DMS 273 treated with DMSO at 0.1 percent for 48 hours (cell line): ENCODE measurements at places on chromosomes 2 and 18.

- no peak for DNase-seq
Observed at GRCh38 chr2:47194410-47194809, 39.3 kb upstream of the STPG4 start.

GRCh38 chr2:127159543-127159942 is 52.6 kb upstream of the BIN1 start:
- no peak for DNase-seq

GRCh38 chr18:13455960-13456481 is 237.5 kb downstream of the LDLRAD4 start:
- DNase-seq = no peak

DNA sequence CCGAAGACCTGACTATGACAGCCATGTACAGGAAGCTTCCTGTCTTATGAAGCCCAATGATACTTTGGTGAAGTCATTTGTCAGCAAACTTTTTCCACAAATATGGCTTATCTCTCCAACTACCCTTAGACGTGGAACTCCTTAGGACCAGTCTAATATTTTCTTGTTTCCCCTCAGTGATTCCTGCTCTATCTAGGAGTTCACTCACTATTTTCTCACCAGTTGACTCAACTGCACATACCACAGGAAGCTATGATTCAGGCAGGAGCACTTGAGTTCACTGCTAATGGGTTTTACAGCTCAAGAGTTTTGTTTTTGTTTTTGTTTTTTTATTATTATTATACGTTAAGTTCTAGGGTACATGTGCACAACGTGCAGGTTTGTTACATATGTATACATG is 109.3 kb downstream of the ANTXR1 start:
- no peak for DNase-seq

- no peak for DNase-seq
Observed at GRCh38 chr2:62654876-62655359, 50.6 kb upstream of the EHBP1 start.

- DNase-seq = no peak
Observed at GRCh38 chr2:20427931-20428526, 18.8 kb upstream of the RHOB start.

GRCh38 chr2:46239847-46240181 is 57.4 kb upstream of the EPAS1 start:
- no peak for DNase-seq

GRCh38 chr18:4035521-4035920 is 419.6 kb downstream of the DLGAP1 start:
- no peak for DNase-seq

DNA sequence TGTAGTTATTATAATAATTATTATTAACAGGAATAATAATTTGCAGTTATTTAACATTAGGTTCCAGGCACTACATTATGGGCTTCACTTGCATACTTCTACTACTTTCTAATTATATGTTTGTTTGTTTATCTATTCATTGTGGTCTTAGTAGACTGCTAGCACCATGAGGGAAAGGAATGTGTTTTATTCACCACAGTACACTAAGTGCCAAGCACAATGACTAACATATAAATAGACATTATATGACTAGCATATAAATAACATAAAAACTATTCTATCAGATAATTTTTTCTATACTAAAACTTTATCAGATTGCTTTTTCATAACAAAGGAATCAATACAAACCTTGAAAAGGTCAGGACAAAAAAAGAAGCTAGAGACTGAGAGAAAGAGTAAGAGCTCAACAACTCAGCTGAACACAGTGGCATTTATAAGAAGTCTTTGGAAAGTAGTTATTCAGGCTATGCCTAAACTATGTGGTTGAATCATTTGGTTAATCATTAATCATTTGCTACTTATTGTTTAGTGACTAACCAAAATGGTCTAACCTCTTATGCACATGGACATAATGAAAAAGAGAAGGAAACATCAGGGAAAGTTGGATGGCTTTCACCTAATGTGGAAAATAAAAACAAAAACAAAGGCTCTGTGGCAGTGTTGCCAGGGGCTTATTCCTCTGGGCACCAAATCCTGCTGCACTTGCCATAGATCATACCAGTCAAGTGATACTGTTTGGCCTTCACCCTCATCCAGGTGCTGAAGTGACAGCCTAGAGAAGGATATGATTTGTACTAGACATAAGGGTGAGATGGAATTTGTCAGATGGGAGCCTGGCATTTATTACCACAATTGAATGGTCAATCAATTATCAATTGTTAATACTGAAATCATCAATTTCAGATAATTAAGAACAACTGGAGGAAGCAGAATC is 174.9 kb downstream of the ETAA1 start:
- DNase-seq = no peak

DNA sequence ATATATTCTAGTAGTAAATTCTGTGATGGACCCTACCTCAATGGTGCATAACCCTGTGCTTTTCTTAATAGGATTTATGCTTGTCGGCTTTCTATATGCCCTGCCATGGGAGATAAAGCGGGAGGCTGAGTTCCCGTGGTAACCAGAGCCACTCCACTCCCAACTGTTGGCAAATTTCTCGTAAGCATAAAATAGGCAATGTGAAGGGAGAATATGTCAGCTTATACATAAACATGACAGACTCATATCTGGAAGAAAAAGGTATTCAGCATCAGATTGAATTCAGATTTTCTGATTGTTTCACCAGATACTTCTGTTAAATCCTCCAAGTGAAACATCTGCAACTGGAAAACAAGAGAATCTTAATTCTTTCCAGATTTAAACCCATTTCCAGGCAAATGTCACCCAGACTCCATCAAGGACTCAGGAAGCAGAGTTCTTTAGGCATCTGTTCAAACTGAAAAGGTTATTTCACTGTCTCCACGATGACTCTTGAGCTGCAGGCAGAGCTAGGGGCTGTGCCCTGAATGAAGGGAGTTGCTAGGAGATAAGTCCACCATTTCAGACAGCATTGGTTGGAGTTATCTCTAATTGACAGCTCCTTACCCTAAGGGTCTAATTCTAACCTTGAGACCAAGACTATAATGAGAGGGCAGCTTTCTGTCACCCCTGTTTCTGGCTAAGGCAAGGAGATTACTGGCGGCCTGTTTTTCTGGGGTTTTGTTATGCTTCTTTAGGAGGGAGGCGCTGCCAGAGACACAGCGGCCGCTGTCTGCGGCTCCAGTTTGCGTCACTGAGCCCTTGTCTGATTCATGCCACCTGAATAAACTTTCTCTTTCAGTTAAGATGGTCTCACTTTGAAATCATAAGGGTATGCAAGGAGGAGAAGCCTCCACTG is 381.3 kb downstream of the SOX11 start:
- no peak for DNase-seq

DNA sequence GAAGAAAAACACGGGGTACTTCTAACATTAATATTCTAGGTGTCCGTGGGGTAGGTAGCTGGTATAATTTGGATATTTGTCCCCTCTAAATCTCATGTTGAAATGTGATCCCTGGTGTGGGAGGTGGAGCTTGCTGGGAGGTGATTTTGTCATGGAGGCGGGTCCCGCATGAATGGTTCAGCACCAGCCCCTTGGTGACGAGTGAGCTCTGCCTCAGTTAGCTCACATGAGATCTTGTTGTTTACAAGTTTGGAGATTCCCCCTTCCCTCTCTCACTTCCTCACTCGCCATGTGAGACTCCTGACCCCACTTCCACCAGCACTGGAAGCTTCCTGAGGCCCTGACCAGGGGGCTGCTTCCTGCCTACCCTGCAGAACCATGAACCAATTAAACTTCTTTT is 35.4 kb upstream of the DNER start:
- no peak for DNase-seq

- no peak for DNase-seq
Observed at GRCh38 chr2:13227578-13227977, 510.8 kb downstream of the TRIB2 start.

DNA sequence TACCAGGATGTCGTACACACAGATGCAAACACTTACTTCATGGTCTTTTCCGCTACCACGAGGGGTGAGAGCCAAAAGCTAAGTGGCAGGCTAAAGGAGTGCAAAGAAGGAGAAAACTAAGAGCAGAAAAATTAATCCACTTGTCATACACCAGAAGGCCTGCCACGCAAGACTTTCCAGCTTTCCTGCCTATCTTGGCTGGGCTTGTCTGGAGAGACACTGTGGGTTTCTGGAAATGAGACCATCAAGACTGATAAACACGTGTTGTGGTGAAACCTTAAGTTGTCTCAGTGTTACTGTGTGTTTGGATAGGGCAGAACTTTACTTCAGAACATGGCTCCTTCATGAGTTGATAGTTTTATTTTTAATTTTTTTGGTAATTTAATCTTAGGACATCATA is 175.6 kb downstream of the FMNL2 start:
- DNase-seq = no peak

DNA sequence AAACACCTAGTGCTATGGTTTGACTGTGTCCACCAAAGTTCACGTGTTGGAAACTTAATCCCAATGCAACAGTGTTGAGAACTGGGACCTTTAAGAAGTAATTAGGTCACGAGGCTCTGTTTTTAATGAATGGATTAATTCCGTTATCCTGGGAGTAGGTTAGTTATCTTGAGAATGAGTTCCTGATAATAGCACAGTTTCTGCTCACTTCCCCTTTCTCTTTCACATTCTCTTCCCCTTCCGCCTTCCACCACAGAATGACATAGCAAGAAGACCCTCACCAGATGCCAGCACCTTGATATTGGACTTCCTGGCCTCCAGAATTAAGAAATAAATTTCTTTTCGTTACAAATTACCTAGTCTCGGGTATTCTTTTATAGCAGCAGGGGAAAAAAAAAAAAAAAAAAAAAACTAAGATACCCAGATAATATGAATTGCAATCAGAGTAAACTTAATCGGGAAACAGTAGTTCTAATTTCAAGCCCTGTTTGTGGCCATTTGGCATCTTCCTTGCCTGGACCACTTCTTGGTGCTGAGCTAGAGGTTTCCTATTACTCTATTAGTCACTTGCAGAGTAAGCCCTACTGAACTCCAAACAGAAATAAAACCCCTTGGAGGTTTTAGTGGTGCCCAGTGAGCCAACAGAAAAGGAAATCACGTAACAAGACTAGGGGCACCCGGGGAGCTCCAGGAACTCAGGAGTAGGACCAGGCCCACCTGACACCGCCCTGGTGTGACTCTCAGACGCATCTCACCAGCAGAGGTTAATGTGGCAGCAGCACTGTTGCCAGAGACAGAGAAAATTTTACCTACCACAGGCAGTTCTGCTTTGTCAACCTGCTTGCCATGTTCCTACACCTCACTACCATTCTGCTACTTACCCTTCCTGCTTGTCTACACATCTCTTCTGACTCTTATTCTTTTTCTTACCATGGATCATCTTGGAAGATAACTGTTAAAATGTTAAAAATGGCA is 147.6 kb upstream of the CAB39 start:
- no peak for DNase-seq

DNA sequence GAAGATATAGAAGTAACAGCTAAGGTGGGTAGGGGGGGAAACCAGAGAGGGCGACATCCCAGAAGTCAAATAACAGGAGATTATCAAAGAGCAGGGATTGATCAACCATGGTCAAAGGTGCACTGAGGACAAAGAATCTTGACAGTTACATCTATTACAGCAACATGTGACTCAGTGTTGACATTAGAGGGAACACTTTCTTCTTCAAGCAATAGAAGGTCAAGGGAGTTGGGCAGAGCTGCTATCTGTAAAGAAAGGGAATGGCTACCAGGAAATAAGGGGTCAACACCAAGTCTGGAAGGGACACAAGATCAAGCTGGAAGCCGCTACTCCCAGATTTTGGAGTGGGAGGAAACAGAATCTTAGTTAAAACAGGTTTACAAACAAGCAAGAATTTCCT is 611.0 kb downstream of the TSN start:
- DNase-seq = no peak

DNA sequence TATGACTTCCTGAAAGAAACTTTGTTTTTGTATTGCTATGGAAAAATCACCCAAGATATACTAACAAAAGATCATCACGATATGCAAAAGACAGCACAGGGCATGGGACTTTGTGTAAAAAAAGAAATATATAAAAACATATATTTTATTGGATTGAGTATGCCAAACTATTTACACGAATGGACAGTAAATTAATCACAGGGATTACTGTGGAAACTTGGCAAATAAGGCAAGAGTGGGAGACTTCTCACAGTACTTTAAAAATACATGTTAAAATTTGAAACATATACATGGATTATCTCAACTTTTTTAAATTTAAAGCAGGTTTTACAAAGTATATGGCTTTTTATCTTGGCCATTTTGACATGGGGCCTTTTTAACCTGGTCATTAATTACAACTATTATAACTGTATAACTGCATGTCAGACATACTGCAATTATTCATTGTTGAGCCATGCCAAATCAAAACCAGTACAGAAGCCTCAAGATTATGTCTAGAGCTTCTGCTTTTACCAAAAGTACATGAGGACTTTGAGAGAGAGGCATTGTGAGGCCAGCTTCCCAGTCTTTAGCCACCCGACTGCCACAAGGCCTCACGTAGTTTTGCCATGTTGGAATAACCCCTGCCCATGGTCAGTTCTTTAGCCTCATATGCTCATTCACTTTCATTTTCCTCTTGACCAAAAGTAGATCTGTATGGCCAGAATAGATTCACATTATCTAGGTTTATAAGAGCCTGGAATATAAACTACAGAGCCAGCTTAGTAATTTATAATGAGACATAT is 419.8 kb downstream of the SETBP1 start:
- DNase-seq = no peak

- DNase-seq = no peak
Observed at GRCh38 chr18:22753130-22753831, 179.8 kb upstream of the RBBP8 start.

DNA sequence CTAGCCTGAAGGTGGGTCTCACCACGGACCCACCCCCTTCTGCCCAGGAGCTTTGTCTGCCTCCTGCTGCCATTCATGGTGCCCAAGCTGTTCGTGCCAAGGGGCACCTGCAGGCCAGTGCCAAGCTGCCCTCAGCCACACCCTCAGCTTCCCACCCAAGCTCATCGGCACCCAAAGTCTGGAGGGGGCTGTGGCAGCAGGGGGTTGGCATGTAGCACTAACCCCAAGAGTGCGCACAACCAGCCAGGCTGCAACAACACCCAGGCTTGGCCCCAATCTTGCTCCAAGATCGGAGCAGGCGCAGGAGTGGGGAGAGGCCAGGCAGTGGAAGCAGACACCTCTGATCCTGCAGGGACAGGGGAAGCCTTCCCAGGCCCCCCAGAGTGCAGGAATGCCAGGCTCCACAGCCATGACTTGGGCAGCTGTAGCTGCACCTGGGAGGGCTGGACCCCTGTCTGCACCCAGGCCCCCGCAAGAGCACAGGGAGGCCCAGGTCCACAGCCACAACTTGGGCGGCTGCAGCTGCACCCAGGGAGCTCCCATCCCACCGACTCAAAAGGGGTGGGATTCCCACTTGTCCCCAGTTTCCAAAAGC is 89.9 kb downstream of the ATAD2B start:
- DNase-seq = no peak

DNA sequence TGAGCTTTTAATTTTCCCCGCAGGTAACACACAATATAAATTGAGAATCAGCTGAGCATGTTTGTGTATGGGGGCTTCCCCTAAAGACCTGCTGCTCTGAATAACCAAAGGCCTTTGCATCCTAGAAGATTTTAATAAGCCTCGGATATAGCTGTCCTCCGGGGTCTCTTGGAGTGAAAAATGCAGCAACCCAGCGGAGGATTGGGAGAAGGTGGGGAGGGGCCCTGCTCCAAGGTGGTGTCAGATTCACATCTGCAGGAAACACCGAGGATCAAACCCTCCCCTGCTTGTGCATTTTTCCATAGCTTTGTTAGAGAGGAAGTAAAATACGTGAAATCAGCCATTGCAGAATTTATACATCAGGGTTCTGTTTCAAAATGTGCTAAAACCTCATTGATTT is 63.0 kb upstream of the OTOF start:
- no peak for DNase-seq
